A549 treated with ZK216348 at 1 μM for 4 hours (cell line): ENCODE measurements at places on chromosomes 13 and 19. TPM values are rescaled to one million over a fixed set of nuclear protein-coding genes. Genes with fewer than 3 reads are reported as not detected.

The CLEC17A gene
- total RNA-seq = not detected in 5 replicates

The NLRP9 gene
- total RNA-seq = not detected in 5 replicates

The NLRP5 gene
- not detected in 5 replicates for total RNA-seq

The ZFP14 gene
- total RNA-seq = 2.1 to 2.9 TPM (median 2.5 TPM) in 5 replicates

The SYT5 gene
- total RNA-seq = 2.7 to 4.4 TPM (median 3.1 TPM) in 5 replicates

The PEG3 gene
- total RNA-seq = not detected in 5 replicates

The LIG1 gene
- total RNA-seq = 59.3 to 68.2 TPM (median 61.8 TPM) in 5 replicates

The ATP4A gene
- total RNA-seq = not detected in 5 replicates

The FGF22 gene
- total RNA-seq = 0.21 to 1.0 TPM (median 0.87 TPM) in 5 replicates

The FCHO1 gene
- total RNA-seq = 16.2 to 20.0 TPM (median 18.3 TPM) in 5 replicates

The EPN1 gene
- total RNA-seq = 96.1 to 229 TPM (median 208 TPM) in 5 replicates

The FCAR gene
- not detected in 5 replicates for total RNA-seq
